Cerebellar cortex (tissue), 1 donor: ENCODE measurements at places on chromosomes 5 and 9.

DNA sequence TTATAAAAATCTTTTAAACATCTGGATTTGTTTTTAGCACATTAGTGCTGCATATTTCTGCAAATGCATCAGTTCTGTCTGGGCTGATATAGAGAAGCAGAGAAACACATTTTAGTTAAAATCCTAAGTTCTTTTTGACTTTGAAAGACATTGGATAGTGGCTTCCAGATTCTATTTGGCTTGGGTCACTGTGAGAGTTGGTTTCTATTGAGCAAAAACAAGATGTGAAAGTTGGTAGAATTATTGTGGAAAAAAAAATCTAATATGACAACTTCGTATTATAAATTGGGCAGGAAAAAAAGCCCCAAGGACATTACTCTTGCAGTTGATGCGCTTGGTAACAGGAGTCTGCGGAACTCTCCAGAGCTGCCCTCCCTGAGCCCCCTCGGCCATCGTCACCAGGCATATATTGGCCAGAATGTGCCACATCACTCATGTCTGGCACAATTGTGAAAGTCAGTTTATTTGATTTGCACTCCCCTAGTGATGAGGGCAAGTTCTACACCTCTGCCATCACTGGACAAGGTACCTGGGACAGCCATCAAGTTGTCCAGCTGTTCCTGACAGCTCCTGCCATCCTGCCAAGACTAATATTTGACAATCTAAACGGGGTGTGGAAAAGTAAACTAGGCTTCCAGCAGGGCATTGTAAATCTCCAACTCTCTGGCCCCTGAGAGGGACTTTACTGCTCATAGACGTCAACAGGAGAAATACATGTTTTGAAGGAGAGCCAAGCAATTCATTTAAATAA lies 334.5 kb downstream of the TENT4A start:
- no peak for DNase-seq

- DNase-seq: no peak
Measured at GRCh38 chr5:855771-856530, 5.2 kb upstream of the ZDHHC11 start.

- no peak for DNase-seq
Measured at GRCh38 chr9:129849901-129850300, 14.6 kb downstream of the USP20 start.

- DNase-seq: no peak
Measured at GRCh38 chr5:4855880-4856279, 284.2 kb upstream of the ADAMTS16 start.

DNA sequence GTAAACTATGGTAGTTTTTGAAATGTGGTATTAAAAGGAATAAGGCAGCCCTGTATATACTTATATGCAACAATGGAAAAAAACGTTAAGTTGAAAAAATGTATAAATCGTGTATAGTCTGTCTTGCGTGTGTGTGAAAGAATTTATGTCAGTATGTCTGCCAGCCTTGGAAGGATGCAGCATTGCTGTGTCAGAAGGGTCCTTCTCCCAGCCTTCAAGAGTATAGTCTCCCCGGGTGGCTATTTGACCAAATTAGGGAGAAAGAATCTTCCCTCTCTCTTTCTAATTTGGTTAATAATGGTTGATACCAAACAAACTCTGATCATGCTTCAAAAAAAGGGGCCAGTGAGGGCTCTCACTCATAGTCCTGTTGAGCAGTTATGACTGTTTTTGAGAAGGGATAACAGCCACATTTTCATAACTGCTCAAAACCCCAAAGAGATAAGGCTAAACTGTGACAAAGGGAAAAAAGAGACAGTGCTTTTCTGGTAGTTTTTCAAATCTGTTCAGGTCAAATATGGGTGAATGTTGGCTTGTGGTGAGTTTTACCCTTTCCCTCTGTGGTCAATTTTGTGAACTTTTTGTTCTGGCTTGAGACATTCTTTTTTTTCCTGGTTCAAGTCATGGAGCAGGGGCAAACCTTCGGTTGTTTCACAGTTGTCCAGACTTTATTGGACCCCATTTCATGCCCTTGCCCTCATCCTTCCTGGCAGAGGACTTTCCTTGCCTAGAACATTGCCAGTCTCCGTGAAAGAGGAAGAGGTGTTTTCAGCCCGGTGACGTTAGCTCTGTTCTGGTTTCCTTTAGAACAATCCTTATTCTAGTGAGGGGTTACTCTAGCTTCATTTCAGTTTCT lies 21.0 kb downstream of the SNX30 start:
- no peak for DNase-seq

DNA sequence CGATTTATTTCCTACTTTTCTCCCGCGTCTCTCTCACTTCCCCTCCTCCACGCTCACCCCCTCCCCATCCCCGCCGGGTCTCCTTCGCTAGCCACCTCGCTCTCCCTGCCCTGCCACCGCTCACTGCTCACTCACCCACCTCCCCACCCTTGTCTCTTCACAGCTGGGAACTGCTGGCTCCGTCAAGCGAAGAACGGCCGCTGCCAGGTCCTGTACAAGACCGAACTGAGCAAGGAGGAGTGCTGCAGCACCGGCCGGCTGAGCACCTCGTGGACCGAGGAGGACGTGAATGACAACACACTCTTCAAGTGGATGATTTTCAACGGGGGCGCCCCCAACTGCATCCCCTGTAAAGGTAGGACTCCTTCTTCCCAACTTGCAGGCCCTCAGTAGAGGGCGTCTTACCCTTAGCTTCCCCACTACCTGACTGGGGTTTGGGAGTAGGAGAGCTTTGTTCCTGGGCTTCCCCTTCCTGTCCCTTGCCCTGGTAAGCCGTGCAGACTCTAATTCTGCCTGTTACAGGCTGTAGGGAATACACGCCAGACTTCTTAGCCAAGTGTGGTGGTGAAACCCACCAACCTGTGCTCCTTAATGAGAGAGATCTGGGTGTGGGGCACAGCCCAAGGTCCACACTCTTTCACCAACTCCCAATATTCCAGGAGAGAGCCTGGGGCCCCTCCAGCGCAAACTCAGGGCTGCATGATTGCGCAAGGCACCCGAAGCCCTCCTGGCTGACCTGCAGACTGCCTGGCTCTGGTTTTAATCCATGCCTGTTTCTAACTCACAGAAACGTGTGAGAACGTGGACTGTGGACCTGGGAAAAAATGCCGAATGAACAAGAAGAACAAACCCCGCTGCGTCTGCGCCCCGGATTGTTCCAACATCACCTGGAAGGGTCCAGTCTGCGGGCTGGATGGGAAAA lies 2.5 kb downstream of the FST start:
- peak; percentile 18 for DNase-seq

DNA sequence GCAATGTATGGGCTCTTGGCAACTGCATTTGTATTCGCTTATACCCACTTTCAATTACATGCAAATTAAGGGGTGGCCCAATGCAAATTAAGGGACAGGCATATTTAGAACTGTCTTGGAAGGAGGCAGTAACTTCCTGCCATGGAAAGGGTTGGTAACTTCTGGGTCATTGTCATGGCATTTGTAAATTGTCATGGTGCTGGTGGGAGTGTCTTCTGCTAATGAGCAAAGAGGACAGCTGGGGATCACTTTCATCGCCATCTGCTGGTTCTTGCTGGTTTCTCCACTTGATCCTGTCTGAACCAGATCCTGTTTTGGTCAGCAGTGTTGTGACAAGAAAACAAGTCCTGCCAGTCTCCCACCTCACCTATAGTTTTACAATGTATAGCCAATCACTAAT lies 23.3 kb upstream of the UGT3A2 start:
- DNase-seq: peak; percentile 7

- no peak for DNase-seq
Measured at GRCh38 chr9:79346350-79347020, 225.3 kb upstream of the TLE4 start.

- peak; percentile 36 for DNase-seq
Measured at GRCh38 chr9:112618385-112619009, 99.4 kb downstream of the INIP start.

DNA sequence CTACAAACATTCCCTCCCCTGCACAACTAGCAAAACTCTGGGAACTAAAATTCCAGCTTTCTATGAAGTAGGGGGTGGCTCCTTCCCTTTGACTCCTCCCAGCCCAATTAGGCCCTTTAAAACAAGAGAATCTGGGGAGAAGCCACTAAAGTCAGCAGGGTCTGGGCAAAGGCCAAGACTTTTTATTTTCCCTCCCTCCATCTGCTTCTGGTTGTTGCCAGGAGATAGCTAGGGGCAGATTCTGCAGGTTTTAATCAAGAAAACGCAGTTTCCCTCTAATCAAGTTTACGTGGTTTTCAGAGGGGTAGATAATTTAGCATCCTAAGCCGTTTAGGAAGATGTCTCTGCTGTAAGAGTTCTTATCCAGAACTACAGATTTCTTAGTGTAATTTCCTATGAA lies 114.5 kb upstream of the CDH6 start:
- DNase-seq: peak; percentile 69

DNA sequence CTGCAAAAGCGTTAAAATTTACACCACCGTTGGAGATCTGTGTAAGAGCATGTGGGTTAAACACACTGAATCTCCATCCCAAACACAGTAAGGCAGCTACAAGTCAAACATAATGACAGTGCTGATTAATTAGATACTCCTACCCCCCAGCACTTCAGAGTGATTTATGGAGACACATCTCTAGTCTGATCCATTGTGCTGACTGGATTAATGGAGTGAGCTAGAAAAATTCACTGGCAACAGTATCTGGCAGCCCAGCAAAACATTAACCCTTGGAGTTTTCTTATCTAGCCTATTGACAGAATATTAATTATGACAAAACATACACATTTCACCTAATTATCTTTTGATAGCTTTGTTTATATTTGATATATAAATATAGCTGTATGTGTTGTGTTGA lies 188.6 kb upstream of the ISL1 start:
- no peak for DNase-seq

GRCh38 chr5:43232943-43233833 lies 41.2 kb downstream of the NIM1K start:
- peak; percentile 11 for DNase-seq

- DNase-seq: no peak
Measured at GRCh38 chr9:17130291-17130690, 4.5 kb upstream of the CNTLN start.

DNA sequence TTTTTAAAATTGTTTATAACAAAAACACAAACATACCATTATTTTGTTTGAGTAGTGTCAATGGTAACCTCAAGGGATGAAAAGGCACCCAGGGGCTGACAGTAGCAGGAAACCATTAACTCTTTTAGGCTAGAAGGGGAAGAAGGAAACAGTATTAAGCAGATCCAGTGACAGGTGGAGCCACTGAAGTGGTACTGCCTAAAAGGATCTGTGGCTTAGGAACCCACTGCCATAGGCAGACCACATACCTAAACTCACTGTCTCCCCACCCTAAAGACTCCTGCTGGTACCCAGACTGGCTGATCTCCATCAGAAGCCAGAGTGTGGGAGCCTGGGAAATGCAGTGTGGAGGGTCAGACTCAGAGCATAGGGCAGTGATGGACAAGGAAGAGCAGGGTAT lies 13.5 kb downstream of the RLN1 start:
- DNase-seq: no peak

GRCh38 chr5:128490761-128491160 lies 47.3 kb downstream of the FBN2 start:
- DNase-seq: no peak

DNA sequence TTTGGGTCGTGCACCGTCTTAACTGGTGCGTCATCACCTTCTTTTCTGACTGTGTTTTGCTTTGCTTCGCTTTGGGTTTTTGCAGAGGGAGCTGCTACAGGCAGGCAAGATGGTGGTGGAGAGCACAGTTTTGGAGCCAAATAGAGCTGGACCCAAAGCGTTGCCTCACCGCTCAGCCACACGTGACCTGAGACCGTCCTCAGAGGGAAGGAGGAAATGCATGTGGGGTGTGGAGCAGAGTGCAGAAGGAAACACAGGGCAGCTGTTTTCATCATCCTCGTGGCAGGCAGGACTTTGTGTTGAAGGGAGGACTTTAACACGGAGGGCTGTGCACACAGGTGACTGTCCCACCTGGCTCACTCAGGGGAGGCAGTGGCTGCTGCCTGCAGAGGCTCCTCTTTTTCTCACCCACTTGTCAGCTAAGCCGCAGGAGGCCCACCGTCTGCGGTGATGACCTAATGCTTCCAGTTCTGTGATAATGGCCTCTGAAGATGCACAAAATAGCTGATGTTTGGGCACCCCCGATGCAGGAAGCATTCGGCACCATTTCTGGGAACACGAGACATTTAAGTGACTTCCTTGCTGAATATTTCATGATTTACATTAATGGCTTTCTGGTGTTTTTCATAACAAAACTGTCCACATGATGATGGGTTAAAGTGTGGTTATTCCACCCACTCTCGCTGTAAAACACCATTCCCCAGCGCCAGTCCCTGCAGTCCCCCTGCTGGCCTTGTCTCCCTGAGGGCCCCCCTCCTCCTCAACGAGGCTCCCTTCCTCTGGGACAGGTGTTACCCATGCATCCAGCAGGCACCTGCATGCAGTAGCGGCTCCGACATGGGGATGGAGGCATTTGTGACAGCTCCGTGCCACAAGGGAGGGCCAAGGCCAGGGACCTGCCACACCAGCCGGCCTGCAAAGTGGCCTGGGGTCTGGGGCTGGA lies 12.4 kb upstream of the UBAC1 start:
- DNase-seq: no peak

DNA sequence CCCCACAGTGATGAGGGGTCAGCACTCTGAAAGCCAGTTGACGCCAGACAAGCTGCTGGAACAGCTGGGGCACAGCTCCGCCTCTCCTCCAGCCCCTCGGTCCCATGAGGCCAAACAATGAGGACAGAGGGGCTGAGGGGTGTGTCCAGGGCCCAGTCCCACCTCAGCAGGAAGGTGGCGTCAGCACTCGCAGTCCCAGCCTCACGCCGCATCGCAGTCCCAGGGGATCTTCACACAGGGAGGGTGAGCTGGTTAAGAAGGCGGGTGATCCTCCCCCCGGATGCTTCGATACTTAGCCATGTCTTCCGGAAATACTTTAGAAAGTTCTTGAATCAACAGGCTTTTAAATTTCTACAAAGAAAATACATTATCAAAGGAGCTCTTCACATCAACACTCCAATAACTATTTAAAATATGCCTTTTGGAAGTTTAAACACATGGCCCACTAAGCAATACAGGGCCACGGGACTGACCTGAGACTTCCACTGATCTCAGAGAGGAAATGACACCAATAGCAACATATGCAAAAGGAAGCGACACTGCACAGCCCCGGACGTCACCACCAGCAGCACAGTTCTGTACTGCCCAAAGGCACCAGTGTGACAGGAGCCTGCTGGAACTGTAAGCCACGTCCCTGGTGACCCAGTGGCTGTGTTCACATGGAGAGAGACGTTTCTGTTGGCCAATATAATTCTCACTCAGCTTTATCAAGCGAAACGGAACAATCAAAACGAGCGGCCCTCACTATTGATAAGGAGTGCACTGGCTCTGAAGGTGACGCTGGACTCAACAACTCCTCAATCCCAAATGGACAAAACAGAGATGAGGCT lies 5.9 kb downstream of the MED10 start:
- no peak for DNase-seq

DNA sequence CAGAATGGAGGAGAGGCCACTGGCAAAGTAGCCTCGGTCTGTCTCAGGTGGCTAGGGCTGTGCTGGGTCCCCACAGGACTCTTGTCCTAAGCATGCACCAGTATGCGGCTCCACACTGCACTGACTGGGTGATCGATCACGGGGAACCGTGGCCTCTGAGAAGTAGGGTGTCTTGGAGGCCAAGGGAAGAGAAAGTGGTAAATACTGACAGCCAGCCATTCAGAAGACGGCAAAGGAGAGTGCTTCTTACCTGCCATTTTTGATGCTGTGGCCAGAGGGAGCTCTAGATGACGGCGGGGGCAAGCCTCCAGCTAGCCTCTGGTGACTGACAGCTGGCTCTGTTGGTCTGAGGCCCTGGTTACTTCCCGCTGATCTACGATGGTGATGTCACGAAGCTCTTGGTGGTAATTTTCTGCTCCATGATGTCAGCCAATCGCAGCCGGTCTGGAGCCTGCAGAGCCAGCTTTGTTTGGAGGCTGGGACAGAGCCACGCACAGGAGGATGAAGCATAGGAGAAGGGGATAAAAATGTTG lies 40.4 kb upstream of the GADD45G start:
- DNase-seq: peak; percentile 11

- DNase-seq: no peak
Measured at GRCh38 chr9:133673258-133673655, 37.1 kb downstream of the DBH start.
